Activated CD8-positive, alpha-beta memory T cell treated with anti-CD3 and anti-CD28 coated beads, Interleukin-2, amount 50 U/mL, for 4 hours (primary cell): ENCODE measurements at places on chromosomes 13 and 19.

- DNase-seq: no peak
Measured at GRCh38 chr13:76029088-76029487, 393.0 kb downstream of the LMO7 start.

GRCh38 chr13:66748712-66749111 is 481.4 kb downstream of the PCDH9 start:
- no peak for DNase-seq

GRCh38 chr19:18202778-18203407 is 949 bp downstream of the RAB3A start:
- DNase-seq: peak; percentile 34

DNA sequence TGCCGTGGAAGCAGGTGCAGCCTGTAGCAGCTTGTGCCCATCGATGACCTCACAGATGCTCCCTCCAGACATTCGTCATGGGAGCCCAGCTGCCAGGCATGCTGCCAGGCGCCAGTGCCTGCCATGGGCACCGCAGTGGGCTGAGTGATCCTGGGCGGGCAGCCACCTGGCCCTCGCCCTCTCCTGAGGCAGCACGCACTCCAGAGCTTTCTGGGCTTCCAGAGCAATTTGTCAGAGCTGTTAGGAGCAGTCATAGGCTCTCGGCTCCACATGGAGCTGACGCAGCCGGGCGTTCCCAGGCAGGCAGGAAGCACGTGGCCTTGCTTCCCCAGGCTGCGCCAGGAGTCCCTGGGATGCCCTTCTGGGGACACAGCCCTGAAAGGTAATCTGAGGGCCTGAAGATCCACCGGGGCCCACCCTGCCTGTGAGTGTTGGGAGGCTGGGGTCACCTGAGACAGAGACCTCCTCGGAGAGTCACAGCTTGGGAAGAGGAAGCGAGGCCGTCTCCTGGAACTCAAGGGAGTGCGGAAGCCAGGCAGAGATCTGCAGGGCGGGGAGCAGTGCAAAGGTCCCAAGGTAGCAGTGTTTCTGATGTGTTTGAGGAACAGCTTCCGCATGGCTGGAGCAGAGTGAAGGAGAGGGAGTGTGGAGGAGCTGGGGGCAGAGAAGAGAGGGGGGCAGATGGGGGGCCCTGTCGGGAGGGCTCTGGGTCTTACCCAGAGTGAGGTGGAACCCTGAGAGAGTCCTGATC is 50.6 kb downstream of the DPF1 start:
- no peak for DNase-seq

DNA sequence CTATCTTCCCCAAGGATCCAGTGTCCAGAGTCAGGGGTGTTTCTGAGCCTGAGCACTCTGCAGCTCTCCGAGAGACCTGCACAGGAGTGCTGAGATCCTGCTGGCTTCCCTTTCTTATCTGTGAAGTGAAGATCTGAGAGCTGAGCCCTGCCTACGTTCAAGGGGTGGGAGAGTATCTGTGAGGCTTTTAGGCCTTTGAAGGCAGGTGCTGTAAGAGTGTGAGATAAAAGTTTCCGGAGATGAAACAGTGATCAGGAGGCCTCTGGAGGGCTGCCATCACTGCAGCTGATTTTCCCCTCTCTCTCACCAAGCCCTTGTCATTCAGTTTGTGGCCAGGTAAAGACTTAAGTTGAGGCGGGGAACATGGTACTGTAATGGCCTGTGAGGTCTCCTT is 83.1 kb downstream of the AKAP11 start:
- DNase-seq: peak; percentile 53

GRCh38 chr13:31001647-31002046 is 69.2 kb downstream of the TEX26 start:
- no peak for DNase-seq

DNA sequence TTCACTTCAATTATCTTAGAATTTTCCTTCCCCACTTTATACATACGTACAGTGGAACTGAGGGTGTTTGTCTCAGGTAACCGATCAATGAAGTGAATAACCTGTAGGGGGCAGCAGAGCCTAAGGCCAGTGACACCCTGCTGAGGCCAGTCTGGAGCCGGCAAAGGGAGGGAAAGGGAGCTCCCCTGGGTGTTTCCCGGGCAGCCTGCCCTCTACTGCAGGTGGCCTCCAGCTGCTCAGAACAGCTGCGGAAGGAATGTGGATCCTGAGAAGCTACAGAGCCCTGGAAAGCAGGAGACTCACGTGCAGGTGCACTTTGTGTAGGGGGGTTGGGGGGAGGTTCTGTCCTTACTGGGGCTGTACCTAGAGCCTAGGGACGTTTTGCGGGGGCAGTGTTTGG is 832 bp upstream of the ZNF491 start:
- peak; percentile 74 for DNase-seq

GRCh38 chr13:83761631-83762030 is 120.6 kb downstream of the SLITRK1 start:
- no peak for DNase-seq

- no peak for DNase-seq
Measured at GRCh38 chr13:28497143-28497876, 2.4 kb upstream of the FLT1 start.

DNA sequence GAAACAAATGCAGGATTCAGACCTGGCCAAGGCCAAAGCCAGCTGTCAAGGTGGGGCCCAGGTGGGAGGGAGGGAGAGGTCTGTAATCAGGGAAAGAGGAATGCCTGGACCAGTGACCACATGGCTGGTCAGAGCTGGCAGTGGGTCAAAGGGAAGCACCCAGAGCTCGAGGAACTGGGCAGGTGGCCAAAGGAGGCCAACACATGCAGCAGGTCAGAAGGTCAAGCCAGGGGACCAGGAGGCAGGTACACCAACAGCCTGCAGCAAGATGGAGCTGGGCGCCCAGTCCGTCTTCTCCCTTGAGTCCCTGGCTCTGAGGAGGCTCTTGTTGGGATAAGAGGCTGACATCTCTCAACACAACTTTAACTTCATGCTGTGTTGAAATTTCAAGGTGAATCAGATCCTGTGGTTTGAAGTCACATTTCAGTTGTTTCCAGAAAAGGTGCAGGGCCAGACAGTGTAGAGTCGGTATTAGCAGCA is 17.1 kb downstream of the GPATCH1 start:
- DNase-seq: no peak

DNA sequence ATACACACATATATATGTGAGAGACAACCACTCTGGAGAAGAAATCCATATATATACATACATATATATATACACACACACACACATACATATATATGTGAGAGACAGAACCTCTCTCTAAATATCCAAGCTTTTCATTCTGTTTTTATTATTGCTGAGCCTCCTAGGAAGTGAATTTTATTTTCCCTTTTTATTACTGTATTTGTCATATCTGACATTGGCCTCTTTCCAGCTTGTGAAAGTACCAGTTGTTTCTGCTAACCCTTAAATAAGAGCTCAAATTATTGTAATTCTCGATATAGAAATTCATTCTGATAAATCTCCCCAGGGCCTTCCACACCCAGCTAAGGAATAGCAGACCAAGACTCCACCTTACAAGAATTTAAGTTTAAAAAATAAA is 81.0 kb downstream of the NUFIP1 start:
- DNase-seq: no peak

DNA sequence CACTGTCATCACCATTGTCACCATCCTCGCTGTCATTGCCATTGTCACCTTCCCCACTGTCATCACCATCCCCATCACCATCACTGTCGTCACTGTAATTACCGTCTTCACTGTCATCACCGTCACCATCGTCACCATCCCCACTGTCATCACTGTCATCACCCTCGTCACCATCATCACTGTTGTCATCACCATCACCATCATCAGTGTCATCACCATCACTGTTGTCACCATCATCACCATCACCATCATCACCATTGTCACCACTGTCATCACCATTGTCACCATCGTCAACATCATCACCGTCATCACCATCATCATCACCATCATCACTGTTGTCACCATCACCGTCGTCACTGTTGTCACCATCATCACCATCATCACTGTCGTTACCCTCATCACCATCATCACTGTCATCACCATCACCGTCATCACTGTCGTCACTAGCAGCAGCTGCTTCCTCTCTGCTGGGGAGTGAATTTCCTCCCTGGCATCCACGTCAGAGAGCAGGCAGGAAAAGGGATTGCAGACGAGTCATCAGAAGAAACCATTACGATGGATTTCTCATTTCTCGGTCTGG is 27.3 kb downstream of the TMEM255B start:
- peak; percentile 9 for DNase-seq

- DNase-seq: peak; percentile 49
Measured at GRCh38 chr19:1028062-1028926, 1.9 kb downstream of the CNN2 start.

DNA sequence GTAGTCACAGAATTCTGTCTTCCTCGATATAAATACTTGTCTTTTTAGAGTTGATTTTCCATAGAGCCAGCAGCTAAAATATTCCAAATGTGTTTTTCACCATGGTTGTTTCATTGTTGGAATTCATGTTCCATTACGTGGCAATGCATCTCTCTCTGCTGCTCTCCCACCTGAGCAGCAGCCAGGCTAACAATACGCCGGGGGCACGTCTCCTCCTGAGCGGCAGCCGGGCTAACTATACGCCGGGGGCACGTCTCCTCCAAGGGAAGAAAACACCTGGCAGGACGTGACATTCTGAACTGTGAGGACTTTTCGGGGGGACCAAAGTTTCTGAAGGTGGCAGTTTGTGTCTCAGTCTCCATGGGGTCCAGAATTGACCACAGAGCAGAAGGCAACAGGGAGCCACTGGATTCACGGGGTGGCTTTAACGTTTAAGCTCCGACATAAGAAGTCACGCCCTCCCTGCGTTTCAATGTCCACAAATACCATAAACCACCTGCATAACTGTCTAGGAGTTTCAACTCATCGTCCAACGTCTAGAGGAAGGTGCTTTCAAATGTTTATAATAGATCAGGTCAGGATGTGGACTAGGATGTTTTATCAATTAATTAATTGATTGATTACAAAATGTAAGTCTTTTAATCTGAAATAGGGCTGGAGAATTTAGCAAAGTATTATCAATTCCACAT is 15.1 kb downstream of the PLPP2 start:
- DNase-seq: no peak

DNA sequence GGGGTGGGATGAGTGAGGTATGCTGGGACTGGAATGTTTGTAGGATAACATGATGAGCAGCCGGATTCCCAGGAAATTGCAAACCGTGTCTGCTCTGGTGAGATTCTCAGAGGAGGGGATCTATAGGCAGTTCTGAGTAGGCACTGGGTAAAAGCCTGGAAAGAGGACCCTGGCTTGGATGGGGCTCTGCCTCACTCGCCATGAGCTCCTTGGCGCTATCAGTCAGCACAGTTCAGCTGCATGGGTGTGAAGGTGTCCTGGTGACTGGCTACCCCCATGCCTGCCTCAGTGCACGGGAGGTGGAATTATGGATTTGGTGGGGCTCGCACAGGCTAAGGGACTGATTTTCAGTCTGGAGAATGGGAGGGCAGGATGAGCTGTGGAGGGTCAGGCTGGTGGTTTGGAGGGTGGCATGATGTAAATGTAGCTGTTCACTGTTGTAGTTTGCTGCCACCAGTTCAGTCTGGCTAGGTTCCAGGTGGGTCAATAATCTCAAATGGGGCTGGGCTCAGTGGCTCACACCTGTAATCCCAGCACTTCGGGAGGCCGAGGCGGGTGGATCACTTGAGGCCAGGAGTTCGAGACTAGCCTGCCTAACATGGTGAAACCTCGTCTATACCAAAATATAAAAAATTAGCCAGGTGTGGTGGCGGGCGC is 9.2 kb upstream of the ZNF627 start:
- no peak for DNase-seq

GRCh38 chr13:110116072-110116487 is 190.9 kb downstream of the COL4A1 start:
- peak; percentile 42 for DNase-seq

DNA sequence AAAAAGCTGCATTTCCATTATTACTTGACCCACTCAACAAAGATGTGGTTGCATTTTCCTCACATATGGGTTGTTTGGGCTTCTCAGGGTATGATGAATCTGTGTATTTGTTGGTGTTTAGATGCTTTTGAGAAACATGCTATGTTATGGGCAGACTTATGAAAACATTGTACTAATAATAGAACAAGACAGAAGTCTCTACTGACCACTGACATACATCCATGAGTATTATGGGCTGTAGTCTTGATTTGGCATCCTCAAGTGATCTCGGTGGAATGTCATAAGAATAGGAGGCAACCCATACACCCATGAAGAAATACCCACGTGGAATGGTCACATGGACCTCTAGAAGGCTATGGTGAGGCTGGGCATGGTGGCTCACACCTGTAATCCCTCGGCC is 36.3 kb upstream of the ABCC4 start:
- DNase-seq: no peak

DNA sequence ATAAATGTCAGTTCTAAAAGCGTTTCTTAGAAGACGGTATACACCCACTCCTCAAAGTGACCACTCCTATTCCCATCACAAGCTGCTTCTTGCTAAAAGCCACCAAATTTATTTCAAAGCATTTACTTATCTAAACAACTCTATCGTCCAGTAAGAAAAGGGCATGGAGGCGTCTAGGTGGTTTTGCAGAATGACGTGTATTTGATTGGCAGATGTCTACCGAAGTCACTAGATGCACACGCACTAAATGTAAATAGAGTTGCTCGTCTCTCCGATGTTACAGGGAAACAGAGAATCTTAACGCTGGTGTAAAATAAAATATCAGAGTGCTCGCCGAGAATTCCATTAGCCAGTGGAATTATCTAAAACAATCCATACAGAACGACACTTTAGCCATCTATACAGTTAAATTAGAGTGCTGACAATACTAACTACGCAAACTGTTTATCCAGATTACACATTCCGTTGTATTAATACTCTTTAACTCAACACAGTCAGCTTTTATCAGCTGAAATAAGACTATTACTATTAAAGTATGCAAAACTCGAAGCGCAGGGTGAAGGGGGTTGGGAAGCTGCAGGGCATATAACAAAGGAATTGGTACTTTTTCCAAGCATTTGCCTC is 1.9 kb downstream of the KLF12 start:
- no peak for DNase-seq

GRCh38 chr19:34403784-34404108 is 453 bp upstream of the PDCD2L start:
- DNase-seq: no peak

- no peak for DNase-seq
Measured at GRCh38 chr19:35553385-35554000, 8.1 kb downstream of the TMEM147 start.

GRCh38 chr13:62040806-62041205 is 625.2 kb upstream of the PCDH20 start:
- DNase-seq: no peak
